ENCODE measurements at places on chromosomes 1 and 21.

- DNase-seq, result no peak
Observed at GRCh38 chr1:116628448-116628847, 39.1 kb downstream of the IGSF3 start.

DNA sequence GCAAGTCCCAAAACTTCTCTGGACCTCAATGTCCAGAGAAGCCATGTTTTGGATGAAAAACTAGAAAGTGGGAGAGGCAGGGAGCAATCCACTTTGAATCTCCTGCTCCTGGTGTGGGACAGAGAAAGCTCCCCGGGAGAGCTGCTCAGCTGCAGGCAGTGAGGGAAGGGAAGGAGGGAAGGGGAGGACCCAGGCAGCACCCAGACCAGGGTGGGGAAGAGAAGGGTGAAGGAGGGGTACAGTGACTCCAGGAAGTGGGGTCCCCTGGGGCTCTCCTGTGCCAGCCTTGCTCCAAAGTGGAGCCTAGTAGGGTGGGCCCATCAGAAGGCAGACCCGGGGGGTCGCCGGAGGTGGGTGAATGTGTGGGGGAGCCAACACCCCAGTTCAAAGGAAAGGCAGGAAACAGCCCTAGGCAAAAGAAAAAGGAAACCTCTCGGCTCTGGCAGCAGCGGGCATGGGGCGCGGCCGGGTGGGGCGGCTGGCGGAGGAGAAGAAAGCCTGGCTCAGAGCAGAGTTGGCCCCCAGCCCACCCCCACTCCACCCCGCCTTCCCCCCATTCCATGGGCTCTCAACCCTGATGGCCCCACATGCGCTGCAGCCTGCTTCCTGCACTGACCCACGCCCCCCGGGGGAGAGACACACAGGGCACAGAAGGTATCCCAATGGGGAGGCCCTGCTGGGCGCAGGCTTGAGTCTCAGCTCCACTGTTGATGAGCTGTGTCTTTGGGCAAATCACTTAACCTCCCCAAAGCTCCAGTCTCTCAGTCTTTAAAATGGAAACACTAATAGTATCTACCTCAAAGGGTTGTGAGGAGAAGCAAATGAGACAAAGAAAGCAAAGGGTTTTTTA lies 5.7 kb downstream of the LGR6 start:
- DNase-seq, result no peak

DNA sequence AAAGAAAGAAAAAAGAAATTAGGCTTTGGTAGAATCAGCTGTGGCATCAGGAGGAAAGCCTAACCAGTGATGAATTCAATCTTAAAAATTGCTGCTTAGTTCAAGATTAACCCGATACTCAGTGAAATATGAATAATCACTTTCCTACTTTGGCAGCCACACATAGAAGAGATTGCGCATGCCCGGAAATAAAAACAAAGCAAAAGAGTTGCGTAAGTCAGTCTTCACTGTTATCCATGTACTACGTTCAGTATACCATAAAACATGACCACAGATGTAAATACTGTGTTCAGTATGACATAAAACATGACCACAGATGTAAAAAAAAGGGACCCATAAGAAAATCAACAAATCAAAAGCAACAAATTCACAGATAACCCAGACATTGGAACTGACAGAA lies 19.2 kb downstream of the CD1D start:
- DNase-seq, result no peak

DNA sequence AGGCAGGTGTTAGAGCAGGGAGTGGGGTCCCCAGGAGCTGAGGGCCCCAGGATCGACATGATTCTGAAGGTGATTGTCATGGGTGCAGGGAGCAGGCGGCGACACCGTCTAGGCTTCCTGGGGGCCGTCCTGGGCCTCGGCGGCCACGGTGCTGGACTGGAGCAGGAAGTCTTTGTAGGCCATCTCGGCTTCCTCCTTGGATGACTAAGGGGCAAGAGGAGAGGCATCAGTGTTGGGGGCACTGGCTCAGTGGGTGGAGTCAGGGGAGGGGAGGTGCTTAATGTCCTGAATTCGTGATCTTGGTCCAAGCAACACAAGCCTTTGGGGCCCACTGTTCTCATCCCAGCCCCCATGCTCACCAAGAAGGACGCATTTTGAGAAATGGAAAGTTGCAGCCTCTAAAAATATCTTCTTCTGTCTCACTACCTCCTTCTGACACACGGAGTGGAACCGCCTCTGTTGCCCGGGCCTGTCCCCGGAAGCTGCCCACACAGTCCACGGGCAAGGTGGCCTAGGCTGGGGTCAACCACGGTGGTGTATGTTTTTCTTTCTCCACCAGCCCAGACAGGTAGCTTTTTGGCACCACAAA lies 8.6 kb upstream of the FCMR start:
- no peak for DNase-seq

DNA sequence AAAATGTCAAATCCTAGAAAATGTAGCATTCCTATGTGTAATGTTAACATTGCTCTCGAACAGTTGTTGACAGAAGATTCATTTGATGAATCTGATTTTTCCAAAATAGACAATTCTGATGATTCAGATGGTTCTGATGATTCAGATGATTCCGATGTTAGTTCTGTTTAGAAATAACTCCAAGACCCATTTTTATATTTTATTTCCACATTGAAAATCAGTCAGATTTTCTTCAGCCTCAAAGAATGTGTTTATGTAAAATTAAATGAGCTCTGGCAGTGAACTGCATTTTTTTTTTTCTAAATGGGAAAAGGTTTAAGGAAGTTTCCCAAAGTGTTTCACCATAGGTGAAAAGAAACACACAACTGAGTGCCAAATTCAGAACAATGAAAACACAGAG lies 136.5 kb downstream of the TSEN15 start:
- DNase-seq, result no peak
